ENCODE measurements at places on chromosomes 5 and 9.
A peak's percentile ranks its signal among the peaks of the same experiment; 100 is the strongest.

DNA sequence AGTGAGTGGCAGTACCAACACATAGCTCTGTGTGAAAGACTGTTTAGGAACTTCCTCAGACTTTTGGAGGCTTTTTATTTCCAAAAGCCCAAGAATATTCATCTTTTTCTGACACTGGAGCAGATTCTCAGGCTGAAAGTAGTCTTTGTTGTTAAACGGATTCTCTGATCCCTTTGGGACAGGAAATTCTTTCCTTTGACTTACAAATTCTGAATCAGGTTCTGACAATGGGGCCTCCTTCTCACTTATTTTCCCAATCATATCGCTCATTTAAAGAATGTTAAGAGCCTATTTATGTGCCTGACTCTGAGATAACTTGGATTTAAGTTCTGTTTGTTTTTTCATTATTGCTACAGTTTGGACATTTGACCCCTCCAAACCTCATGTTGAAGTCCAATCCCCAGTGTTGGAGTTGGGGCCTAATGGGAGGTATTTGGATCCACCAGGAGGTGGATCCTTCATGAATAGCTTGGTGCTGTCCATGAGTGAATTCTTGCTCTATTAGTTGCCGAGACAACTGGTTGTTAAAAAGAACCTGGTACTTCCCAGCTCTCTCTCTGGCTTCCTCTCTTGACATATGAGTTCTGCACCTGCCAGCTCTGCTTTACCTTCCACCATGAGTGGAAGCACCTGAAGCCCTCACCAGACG is 4.1 kb upstream of the ADGRV1 start:
- H3K27me3 ChIP-seq: peaks cover 4% of the 10 kb centered on the region
- no peaks in the 10 kb centered on the region for H3K36me3 ChIP-seq
- H3K4me3 ChIP-seq: no peak overlapping the region
- no peak for DNase-seq

DNA sequence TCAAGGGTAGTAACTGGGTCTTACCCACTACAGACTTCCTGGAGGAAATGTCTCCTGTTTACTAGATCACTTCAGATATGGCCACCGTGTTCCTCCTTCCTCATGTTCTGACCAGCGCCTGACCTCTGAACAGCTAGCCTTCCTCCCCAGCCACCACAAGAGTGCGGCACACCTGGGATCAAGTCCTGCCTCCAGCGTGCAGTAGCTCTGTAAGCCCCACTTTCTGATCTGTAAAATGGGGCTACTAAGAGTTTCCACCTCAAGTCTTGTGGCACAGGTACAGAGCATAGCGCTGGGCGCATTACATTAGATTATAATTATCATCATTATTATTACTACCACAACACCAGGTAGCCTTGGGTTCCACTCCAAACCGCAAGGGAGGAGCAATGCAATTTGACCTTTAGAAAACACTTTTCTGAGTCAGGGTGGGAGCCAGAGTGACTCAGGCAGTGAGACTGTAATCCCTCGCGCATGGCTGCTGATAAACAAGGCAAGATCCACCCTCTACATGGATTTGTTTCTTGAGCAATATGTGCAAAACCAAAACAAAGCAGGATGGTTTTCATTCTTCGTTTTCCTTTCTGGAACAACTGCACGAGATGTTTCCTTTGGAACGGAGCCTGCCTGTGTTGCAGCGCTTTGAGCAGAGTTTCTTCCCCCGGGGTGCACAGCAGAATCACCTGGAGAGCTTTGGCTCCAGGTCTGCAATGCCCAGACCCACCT is 65.0 kb upstream of the ANGPTL2 start:
- no peak for DNase-seq
- no peaks in the 10 kb centered on the region for H3K27me3 ChIP-seq
- peak overlapping the region; percentile 89 for H3K27ac ChIP-seq
- H3K4me3 ChIP-seq: no peak overlapping the region
- no peaks in the 10 kb centered on the region for H3K36me3 ChIP-seq

DNA sequence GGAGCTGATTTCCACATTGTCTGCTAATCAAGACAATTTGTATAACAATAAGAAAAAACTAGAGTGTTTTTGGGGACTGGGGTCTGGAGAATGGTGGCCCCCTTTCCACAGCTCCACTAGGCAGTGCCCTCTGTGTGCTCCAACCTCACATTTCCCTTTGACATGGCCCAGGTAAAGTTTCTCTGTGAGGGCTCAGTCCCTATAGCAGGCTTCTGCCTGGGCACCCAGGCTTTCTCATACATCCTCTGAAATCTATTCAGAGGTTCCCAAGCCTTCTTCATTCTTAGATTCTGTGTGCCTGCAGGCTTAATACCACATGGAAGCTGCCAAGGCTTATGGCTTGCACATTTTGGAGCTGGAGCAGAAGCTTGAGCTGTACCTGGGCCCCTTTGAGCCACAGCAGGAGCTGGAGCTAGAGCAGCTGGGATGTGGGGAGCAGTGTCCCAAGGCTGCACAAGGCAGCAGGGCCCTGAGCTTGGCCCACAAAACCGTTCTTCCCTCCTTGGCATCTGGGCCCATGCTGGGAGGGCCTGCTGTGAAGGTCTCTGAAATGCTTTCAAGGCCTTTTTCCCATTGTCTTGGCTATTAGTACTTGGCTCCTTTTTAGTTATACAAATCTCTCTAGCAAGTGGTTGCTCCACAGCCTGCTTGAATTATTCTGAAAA is 49.1 kb upstream of the VPS13A start:
- DNase-seq: no peak
- H3K27me3 ChIP-seq: no peaks in the 10 kb centered on the region
- H3K4me3 ChIP-seq: no peak overlapping the region
- H3K4me1 ChIP-seq: no peaks in the 10 kb centered on the region
- no peak overlapping the region for H3K27ac ChIP-seq

DNA sequence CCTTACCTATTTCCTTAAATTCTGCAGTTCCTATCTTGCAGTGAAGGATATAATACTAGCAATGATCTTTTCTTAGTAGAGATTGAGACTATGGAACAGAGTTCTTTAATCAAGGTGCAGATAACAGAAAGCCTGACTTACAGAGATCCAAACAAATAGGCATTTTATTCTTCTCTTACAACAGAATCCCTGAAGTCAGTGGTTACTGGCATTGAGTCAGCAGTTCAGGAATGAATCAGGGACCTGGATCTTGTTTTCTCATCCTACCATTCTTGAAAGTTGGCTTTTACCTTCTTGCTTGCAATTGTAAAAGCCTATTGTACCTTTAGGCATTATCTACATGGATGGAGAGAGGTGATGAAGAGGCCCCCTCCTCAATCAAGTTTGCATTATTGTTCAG is 47.5 kb upstream of the TLE4 start:
- H3K27ac ChIP-seq: no peak overlapping the region
- H3K27me3 ChIP-seq: no peaks in the 10 kb centered on the region
- H3K4me1 ChIP-seq: no peaks in the 10 kb centered on the region
- no peak overlapping the region for H3K4me3 ChIP-seq
- no peaks in the 10 kb centered on the region for H3K36me3 ChIP-seq

GRCh38 chr5:118580949-118581348 is 407.4 kb downstream of the DTWD2 start:
- H3K36me3 ChIP-seq: no peaks in the 10 kb centered on the region
- no peaks in the 10 kb centered on the region for H3K4me1 ChIP-seq
- H3K4me3 ChIP-seq: no peak overlapping the region
- no peak for DNase-seq
- no peak overlapping the region for H3K27ac ChIP-seq

- H3K27ac ChIP-seq: no peak overlapping the region
- DNase-seq: no peak
- no peak overlapping the region for H3K4me3 ChIP-seq
- no peaks in the 10 kb centered on the region for H3K27me3 ChIP-seq
Measured at GRCh38 chr5:170644501-170644900, 139.0 kb upstream of the GABRP start.

GRCh38 chr9:69314547-69314946 is 10.5 kb upstream of the ENTREP1 start:
- H3K27ac ChIP-seq: no peak overlapping the region
- no peaks in the 10 kb centered on the region for H3K36me3 ChIP-seq
- no peaks in the 10 kb centered on the region for H3K4me1 ChIP-seq
- DNase-seq: no peak
- no peaks in the 10 kb centered on the region for H3K27me3 ChIP-seq

DNA sequence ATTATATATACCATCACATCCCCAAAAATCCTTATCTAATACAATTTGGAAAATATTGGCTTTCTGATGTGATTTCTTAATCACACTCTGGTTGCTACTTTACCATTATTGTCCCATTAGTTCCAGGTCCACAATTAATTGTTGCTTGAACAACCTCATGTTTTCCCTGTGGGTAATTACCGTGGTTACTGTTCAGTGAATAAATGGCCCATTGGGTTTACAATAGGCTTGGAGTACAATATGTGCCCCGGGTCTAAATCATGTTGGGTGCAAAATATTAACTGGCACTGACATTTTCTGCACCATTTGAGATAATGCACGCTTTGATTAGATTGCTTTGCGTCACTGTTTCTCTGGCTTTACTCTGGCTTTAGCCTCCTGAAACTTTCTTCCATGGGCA is 163.7 kb downstream of the GABBR2 start:
- no peak for DNase-seq
- H3K27ac ChIP-seq: no peak overlapping the region
- H3K36me3 ChIP-seq: no peaks in the 10 kb centered on the region

- no peaks in the 10 kb centered on the region for H3K4me1 ChIP-seq
- H3K27ac ChIP-seq: no peak overlapping the region
Measured at GRCh38 chr9:123456011-123456410, 100.0 kb downstream of the CRB2 start.

DNA sequence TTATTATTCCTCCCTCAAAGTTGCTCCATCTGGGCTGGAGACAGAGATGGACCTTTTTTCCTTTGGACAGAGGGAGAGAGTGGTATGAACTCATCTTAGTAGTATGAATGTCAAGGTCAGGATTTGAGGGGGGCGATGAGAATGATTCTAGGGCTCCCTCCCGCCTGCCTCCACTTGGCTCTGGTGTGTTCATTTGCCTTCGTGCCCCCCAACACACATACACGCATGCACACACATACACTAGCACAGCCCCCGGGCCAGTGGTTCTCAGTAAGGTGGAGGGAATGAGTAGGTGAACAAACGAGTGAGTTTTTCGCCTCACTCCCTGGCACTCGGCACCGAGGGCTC is 44.5 kb downstream of the ERGIC1 start:
- no peak for DNase-seq
- peak overlapping the region; percentile 87 for H3K27ac ChIP-seq
- H3K36me3 ChIP-seq: no peaks in the 10 kb centered on the region
- H3K4me1 ChIP-seq: no peaks in the 10 kb centered on the region

DNA sequence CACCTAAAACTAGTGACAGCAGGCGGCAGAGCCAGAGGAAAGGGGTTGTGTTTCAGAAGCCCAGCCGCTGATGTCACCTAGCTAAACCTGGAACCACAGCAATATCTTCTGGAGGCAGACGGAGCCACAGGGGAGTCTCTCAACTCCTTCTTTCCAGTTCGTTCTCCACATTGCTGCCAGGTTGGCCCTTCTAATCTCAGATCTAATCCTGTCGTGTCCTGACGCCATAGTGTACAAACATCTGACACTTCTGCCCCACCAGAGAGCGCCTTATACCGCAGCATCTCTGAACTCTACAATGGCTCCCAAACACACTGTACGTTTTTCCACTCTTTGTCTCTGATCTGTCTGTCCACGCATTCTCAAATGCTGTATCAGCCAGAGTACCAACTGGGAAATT is 240.0 kb downstream of the SMARCA2 start:
- H3K27ac ChIP-seq: no peak overlapping the region
- no peak for DNase-seq
- H3K36me3 ChIP-seq: no peaks in the 10 kb centered on the region
- no peak overlapping the region for H3K4me3 ChIP-seq

DNA sequence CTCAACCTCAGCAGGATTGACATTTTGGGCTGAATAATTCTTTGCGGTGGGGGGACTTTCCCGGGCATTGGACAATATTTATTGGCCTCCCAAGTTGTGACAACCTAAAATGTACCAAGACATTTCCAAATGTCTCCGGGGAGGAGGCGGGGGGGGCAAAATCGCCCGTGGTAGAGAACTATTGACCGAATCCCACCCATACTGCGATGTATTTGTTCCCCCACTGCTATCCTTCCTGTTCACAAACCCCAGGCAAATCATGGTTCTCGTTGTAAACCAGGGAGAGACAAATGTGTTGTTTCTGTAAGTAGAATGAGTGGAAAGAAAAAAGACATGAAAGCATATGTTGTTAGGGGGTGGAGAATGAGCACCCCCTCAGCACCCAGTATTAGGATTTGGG is 141.9 kb downstream of the PSAT1 start:
- peak overlapping the region; percentile 51 for H3K4me3 ChIP-seq
- H3K27ac ChIP-seq: no peak overlapping the region
- peaks cover 3% of the 10 kb centered on the region for H3K4me1 ChIP-seq
- no peak for DNase-seq

- no peaks in the 10 kb centered on the region for H3K36me3 ChIP-seq
- H3K27me3 ChIP-seq: no peaks in the 10 kb centered on the region
- H3K4me3 ChIP-seq: no peak overlapping the region
Measured at GRCh38 chr5:88488130-88488529, 219.5 kb upstream of the TMEM161B start.

DNA sequence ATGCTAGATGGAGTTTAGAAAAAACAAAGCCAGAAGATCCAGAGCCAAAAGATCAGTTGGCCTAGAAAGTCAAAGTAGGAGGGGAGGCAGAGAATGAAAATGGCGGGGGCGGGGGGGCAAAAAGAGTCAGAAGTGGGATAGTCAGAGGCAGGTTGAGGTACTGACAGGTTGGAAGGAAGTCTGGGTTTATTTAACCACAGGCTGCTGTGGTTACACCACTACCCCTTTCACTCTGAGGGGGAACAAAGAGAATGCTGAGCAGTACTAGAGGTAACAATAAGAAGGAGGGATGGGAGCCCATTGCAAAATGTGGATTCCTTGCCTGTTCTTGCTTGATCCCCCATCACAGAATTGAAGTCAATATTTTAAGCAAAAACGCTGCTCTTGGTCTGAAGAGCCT is 111.8 kb downstream of the CAVIN4 start:
- no peak overlapping the region for H3K4me3 ChIP-seq
- H3K27ac ChIP-seq: no peak overlapping the region
- DNase-seq: no peak
- H3K27me3 ChIP-seq: no peaks in the 10 kb centered on the region

DNA sequence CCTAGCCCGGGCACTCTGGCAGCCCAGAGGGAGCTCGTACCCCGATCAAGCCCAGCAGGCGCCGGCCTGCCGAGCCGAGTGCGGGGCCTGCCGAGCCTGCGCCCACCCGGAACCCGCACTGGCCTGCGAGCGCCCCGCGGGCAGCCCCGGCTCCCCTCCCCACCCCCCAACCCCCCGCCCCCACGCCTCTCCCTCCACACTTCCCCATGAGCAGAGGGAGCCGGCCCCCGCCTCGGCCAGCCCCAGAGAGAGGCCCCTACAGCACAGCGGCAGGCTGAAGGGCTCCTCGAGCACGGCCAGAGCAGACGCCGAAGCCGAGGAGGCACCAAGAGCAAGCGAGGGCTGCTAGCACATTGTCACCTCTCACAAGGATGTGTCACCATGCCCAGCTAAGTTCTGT is 36.2 kb upstream of the CCDC180 start:
- H3K27me3 ChIP-seq: no peaks in the 10 kb centered on the region
- H3K36me3 ChIP-seq: no peaks in the 10 kb centered on the region
- no peak for DNase-seq
- H3K27ac ChIP-seq: no peak overlapping the region
- H3K4me1 ChIP-seq: no peaks in the 10 kb centered on the region
- H3K4me3 ChIP-seq: no peak overlapping the region

- H3K4me3 ChIP-seq: peak within 1 kb of the TSS; percentile 72
- no peaks in the 10 kb centered on the region for H3K36me3 ChIP-seq
- H3K27ac ChIP-seq: peak within 1 kb of the TSS; percentile 79
- no peaks in the 10 kb centered on the region for H3K4me1 ChIP-seq
- H3K27me3 ChIP-seq: no peaks in the 10 kb centered on the region
Measured at GRCh38 chr9:137459152-137459600, at the start of gene NSMF. Gene NSMF (minus strand): TSS chr9:137459334. CDS start chr9:137459102, 232 bp downstream.

GRCh38 chr5:317086-317811 is 4.3 kb upstream of the AHRR start:
- H3K36me3 ChIP-seq: no peaks in the 10 kb centered on the region
- H3K27me3 ChIP-seq: peaks cover 32% of the 10 kb centered on the region
- H3K4me1 ChIP-seq: peaks cover 6% of the 10 kb centered on the region

Data from breast epithelium (tissue), 4 donors.